ENCODE measurements at places on chromosomes 5 and 9.

- DNase-seq, result no peak
These were observed 7.4 kb downstream of the TLX3 start for GRCh38 chr5:171316258-171317121.

GRCh38 chr5:159802661-159803060 lies 113.6 kb upstream of the ADRA1B start:
- DNase-seq, result no peak

DNA sequence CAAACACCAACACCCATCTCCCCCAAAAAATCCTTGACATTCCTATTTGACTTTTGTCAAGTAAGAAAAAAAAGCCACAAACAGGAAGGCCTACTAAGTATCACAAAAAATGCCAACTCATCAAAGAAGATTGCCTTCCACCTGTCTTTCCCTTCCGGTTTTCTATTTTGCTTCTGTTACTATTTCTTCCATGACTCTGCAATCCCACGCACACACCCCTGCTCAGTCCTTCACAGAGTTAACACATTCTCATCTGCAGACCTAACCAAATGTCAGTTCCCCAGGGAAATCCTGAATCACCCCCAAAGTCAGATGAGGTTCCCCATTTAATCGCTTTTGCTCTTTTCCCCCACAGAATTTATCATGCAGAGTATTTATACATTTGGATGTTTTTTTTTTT lies 15.1 kb downstream of the LPAR1 start:
- DNase-seq, result no peak

GRCh38 chr5:62783374-62784057 lies 204.9 kb downstream of the LRRC70 start:
- DNase-seq, result no peak

DNA sequence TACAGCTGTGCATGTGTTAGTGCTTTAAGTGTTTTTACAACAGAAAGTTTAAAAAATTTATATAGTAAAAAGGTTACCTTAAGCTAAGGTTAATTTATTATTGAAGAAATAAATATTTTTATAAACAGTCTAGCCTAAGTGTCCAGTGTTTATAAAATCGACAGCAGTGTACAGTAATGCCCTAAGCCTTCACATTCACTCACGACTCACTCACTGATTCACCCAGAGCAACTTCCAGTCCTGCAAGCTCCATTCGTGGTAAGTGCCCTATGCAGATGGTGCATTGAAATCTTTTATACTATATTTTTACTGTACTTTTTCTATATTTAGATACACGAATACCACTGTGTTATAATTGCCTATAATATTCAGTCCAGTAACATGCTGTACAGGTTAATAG lies 159.1 kb downstream of the ROR2 start:
- peak; percentile 24 for DNase-seq

- DNase-seq, result no peak
These were observed 20.3 kb upstream of the UNC5A start for GRCh38 chr5:176789873-176790615.

- DNase-seq, result no peak
These were observed 46.7 kb downstream of the SLCO4C1 start for GRCh38 chr5:102249381-102249780.

- DNase-seq, result no peak
These were observed 32.5 kb downstream of the S1PR3 start for GRCh38 chr9:89023740-89024139.
